Right lung (tissue), 10 donors: ENCODE measurements at places on chromosomes 4 and X.
A peak's percentile ranks its signal among the peaks of the same experiment; 100 is the strongest.

- no peak for DNase-seq
Observed at GRCh38 chr4:1323280-1323634, 23.8 kb upstream of the UVSSA start.

DNA sequence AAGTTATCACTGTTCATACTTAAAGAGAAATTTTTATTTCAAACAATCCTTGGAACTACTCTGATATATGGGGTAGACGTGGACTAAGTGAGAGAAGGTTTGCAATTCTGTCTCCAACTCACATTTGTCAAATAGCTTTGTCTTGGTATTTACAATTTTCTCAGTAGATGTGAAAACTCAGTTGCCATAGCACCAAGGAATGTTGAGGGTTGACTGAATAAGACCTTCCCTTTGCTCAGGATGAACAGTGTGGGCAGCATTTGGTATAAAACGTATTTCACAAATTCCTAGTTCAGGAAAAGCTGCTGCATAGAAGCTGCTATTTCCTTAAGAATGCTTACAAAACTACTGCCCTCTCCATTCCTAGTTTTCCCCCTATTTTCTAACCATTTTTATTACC is 399.5 kb downstream of the NKX6-1 start:
- DNase-seq: no peak

DNA sequence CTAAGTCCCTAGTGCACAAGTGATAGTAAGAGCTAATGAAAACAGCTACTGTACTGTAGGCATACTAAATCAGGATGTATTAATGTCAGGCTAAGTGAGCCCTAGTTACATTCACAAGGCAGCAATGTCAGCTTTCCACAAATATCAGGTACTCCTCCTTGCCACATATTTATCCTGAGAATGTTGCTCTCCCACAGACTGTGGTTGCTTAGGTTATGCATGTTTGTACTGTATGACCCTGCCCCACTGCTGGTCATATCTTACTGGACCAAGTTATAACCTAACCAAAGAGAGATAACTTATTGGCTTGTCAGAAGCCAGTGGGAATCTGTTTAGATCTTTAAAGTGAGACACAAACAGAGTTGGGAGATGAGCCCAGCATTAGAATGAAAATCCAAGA is 241.0 kb downstream of the SLC39A8 start:
- DNase-seq: no peak

DNA sequence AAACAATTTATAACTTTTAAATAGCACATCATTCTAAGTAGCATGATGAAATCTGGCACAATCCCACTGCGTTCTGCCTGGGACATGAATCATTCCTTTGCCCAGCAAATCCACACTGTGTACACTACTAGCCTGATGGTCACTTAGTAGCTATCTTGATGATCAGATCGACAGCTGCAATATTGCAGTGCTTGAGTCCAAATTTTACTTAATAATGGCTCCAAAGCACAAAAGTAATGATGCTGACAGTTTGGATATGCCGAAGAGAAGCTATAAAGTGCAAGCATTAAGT is 86.6 kb upstream of the NPNT start:
- DNase-seq: peak; percentile 82

DNA sequence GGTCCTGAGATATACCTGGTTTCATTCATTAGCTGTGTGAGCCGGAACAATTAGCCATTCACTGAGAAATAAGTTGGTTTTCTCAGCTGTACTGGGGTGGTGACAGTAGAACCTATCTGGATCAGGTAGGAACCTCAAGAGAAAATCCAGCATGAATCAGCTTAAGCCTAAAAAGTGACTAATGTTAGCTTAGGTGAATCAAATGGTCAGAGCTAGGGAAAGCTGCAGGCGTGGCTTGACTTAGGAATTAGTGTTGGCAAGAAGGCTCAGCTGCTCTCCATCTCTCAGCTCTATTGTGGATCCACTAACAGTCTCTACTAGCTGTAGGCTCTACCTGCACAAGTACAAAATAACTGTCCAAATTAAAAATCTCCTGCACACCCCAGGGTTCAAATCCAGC is 1025.5 kb downstream of the RAB28 start:
- DNase-seq: no peak

GRCh38 chr4:143156853-143157252 is 27.9 kb upstream of the USP38 start:
- DNase-seq: no peak

- no peak for DNase-seq
Observed at GRCh38 chr4:60743654-60744053, 456.5 kb upstream of the ADGRL3 start.

- no peak for DNase-seq
Observed at GRCh38 chr4:136651278-136651667, 881.0 kb downstream of the PCDH18 start.

- peak; percentile 70 for DNase-seq
Observed at GRCh38 chr4:113445286-113445685, 316.3 kb downstream of the CAMK2D start.

- DNase-seq: no peak
Observed at GRCh38 chrX:12770440-12770839, 20.8 kb upstream of the PRPS2 start.

DNA sequence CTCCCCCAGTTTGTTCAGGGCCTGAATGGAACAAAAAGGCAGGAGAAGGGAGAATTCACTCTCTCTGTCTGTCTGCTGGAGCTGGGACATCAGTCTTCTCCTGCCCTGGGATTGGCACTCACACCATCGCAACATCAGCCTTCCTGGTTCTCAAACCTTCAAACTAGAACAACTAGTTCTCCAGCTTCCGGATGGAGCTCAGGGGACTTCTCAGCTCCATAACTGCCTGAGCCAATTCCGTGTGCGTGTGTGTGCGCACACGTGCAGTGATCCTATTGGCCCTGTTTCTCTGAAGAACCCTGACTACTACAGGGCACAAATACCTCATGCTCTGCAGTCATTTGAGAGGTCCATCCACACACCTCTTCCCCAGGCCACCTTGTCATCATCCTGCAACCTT is 18.7 kb upstream of the MAN2B2 start:
- no peak for DNase-seq

DNA sequence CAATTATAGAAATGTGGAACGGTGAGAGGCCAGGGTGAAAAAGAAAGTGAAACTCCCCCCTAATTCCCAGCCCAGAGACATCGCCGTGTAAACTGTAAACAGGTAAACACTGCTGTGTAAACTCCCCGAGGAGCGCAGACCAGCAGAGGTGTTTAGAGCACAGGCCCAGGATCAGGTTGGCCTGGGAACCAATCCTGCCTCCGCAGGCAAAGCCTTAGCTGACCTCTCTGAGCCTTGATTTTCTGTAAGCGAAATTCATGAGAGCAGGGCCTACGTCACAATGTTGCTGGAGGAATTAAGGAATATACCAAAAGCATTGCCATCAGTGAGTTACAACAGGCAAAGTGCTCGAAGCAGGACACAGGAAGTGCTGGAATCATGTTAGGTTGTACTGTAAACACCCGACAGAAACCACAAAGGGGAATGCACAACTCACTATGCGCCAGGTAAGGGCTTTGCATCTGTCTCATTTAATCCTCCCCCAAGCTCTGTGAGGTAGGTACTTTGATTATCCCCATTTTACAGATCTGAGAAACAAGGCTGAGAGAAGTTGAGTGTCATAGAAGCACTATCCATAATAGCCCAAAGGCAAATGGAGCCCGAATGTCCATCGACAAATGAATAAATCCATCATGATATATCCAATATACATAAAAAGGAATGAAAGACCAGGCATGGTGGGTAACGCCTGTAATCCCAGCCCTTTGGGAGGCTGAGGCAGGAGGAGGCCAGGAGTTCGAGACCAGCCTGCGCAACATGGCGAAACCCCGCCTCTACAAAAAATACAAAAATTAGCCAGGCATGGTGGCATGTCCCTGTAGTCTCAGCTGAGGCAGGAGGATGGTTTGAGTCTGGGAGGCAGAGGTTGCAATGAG is 30.7 kb upstream of the KIAA0232 start:
- DNase-seq: no peak

GRCh38 chr4:11287055-11287454 is 141.6 kb downstream of the HS3ST1 start:
- no peak for DNase-seq

- DNase-seq: no peak
Observed at GRCh38 chrX:48580662-48581061, 6.4 kb downstream of the RBM3 start.

- no peak for DNase-seq
Observed at GRCh38 chr4:128450326-128451120, 162.9 kb upstream of the PGRMC2 start.

DNA sequence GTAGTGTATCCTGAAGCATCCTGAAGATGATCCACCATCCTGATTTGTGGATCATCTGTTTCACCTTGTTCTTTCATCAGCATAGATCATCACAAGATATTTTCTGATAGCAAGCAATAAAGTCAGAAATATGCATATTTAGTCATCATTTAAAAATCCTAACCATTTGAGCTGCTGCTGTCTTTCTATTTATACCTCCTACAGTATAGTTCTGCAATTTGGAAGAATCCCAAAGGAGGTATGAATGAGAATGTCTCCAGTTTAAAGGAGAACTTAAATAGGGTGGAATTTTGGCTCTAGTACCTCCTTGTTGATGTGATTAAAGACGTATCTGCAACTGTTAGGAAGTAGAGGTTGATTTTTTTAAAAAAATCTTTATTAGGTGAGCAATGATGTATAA is 7.6 kb downstream of the SLC25A14 start:
- no peak for DNase-seq

GRCh38 chr4:51906167-51906958 is 63.4 kb downstream of the DCUN1D4 start:
- no peak for DNase-seq

DNA sequence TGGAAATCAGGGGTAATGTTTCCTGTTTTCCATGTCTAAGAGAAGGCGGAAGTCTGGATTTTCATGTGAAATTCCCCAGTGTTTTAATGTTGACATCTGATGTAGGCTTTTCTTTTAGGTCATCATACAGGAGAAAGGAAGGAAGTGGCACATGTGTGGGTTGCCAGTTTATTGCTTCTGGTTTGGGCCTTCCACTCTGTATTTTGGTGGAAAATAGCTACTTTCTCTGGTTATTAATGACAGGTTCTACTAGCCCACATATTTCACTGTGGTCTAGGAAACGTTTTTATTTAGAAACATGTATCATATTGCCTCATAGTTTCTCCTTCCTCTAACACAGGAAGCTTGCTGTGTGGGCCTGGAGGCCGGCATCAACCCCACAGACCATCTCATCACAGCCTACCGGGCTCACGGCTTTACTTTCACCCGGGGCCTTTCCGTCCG is 7.2 kb downstream of the PDHA1 start:
- no peak for DNase-seq

DNA sequence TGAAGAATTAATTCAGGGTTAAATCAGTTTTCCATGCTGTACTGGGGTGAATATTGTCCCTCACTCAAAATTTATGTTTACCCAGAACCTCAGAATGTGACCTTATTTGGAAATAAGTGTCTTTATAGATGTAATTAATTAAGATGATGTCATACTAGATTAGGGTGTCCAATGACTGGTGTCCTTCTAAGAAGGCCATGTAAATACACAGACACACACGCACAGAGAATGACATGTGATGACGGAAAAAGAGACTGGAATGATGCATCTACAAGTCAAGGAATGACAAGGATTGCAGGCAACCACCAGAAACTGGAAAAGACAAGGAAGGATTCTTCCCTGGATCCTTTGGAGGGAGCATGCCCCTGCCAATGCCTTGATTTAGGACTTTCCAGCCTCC is 84.6 kb upstream of the GPR34 start:
- DNase-seq: no peak

GRCh38 chr4:15410750-15411149 is 17.1 kb upstream of the C1QTNF7 start:
- peak; percentile 65 for DNase-seq

- no peak for DNase-seq
Observed at GRCh38 chr4:153518637-153519389, 52.7 kb downstream of the TMEM131L start.

GRCh38 chr4:176261481-176261880 is 7.5 kb downstream of the ASB5 start:
- DNase-seq: no peak

DNA sequence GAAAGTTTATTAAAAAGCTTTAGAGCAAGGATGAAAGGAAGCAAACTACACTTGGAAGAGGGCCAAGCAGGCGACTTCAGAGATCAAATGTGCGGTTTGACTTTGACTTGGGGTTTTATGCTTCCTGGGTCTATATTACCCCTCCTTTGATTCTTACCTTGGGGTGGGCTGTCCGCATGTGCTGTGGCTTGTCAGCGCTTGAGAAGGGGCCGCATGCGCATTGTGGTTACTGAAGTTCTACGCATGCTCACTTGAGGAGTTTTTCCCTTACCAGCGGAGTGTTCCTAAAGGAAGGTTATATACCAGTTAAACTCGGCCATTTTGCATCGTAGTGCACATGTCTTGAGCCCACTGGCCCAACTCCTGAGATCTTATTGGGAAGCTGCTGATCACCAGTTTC is 9.9 kb downstream of the ZNF157 start:
- DNase-seq: no peak

- DNase-seq: peak; percentile 9
Observed at GRCh38 chr4:46993075-46994006, at the start of gene GABRA4. Gene GABRA4 (minus strand): TSS chr4:46993581. CDS start chr4:46993424, 157 bp downstream.

DNA sequence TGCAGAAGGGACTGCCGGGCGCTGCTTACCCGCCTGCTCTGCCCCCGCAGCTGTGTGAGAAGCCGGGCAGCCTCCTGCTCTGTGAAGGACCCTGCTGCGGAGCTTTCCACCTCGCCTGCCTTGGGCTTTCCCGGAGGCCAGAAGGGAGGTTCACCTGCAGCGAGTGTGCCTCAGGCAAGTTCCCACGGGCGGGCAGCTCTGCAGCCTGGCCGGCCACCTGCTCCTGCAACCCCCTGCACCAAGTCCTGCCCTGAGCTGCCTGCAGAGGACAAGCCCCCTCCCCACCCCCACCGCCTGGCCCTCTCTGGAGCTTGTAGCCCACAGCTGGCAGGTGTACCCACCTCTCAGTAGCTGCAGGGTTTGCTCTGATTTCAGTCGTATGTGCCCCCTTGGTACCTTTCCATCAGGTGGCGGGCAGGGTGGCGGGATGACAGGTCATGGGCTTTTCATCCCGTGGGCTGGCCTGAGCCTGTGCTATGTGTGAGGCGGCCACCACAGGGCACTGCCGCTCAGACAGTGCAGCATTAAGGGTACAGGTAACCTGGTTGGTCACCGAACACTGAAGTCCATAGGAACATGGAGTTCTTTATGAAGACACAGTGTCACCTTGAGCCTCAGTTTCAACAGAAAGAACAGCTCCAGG is 56.6 kb downstream of the NELFA start:
- DNase-seq: no peak
